ENCODE measurements at places on chromosomes 2 and 18. TPM values are rescaled to one million over a fixed set of nuclear protein-coding genes. Genes with fewer than 3 reads are reported as not detected.

REV1 gene
- total RNA-seq: 52.2 TPM

DNA sequence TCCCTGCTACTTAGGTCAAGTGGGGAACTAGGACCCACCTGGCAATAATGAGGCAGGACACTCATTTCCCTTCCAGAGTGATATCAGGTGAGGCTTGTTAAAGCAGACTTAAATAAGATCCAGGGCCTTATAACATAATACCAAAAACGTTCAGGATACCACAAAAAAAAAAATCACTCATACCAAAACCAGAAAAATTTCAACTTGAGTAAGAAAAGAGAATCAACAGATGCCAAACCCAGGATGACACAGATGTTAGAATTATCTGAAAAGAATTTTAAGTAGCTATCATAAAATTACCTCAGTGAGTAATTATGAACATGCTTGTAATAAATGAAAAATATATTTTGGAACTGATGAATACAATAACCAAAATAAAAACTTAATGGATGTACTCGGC, 255.6 kb upstream of the OSR1 start:
- no peaks in the 10 kb centered on the region for H3K36me3 ChIP-seq
- no peak overlapping the region for H3K27ac ChIP-seq
- H3K27me3 ChIP-seq: no peaks in the 10 kb centered on the region
- H3K4me3 ChIP-seq: no peak overlapping the region
- H3K4me1 ChIP-seq: no peaks in the 10 kb centered on the region

DNA sequence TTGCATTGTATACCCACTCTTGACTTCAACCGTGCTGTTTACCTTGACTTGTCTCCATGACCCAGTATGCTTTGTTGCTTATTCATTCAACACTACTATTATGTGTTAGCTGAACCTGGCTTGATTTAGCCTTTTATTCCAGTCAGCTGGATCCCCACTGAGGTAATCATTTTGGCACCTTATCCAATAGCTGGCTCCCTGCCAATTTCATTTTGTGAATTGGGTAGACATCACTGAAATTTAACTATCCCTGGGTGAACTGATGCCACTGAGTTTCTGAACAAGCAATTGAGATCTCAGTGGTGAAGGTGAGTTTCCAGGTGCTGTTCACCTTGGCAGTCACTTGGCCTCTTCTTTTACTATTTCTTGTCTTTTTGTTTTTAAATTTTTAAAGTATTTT, 584.3 kb downstream of the ADCYAP1 start:
- no peak for DNase-seq
- no peaks in the 10 kb centered on the region for H3K36me3 ChIP-seq
- no peak overlapping the region for H3K4me3 ChIP-seq
- H3K27ac ChIP-seq: no peak overlapping the region
- no peaks in the 10 kb centered on the region for H3K4me1 ChIP-seq

DNA sequence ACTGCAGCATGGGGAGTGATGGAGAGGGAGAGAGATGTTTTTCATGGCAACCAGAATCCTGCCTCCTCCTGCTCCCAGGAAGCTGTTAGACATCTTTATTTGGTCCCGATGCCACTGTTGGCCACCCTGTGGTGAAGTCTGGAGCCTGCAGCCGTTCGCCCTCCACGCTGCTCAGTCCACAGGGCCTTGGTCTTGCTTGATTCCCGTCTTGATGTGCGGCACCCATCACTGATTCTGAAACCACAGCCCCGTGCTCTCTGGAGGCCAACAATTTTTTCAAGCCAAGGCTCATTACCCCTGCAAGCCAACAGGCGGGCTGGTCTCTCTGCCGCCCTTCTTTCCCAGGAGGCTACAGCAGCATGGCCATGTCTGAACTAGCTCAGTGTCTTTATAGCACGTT, 24.5 kb downstream of the SIGLEC15 start:
- no peak overlapping the region for H3K27ac ChIP-seq
- DNase-seq: no peak
- H3K4me3 ChIP-seq: no peak overlapping the region
- no peaks in the 10 kb centered on the region for H3K4me1 ChIP-seq

TMEM169 gene
- total RNA-seq: 0.89 TPM

DNA sequence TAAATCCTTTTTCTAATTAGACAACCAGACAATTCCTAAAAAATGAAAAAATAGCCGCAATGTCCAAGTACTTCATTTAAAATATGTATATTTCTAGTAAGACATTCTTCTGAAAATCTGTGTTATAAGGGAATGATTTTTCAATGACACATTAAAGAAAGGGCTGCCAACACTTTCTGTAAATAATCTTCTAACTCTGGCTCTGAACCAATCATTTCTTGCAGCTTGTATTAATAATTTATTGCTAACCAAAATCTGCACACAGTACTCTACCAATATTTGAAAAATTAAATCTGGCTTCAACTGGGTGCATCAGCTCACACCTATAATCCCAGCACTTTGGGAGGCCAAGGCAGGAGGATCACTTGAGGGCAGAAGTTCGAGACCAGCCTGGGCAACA, 8.3 kb downstream of the NFU1 start:
- no peak overlapping the region for H3K4me3 ChIP-seq
- H3K27me3 ChIP-seq: no peaks in the 10 kb centered on the region
- H3K4me1 ChIP-seq: peaks cover 29% of the 10 kb centered on the region
- no peak for DNase-seq
- no peak overlapping the region for H3K27ac ChIP-seq

- no peaks in the 10 kb centered on the region for H3K4me1 ChIP-seq
- no peak overlapping the region for H3K27ac ChIP-seq
- peaks cover 79% of the 10 kb centered on the region for H3K36me3 ChIP-seq
- DNase-seq: no peak
- no peak overlapping the region for H3K4me3 ChIP-seq
Observed at GRCh38 chr2:102171946-102172345, 14.9 kb upstream of the IL1RL2 start.
